NCI-H1105 (cell line): ENCODE measurements at places on chromosomes 7 and 10.

DNA sequence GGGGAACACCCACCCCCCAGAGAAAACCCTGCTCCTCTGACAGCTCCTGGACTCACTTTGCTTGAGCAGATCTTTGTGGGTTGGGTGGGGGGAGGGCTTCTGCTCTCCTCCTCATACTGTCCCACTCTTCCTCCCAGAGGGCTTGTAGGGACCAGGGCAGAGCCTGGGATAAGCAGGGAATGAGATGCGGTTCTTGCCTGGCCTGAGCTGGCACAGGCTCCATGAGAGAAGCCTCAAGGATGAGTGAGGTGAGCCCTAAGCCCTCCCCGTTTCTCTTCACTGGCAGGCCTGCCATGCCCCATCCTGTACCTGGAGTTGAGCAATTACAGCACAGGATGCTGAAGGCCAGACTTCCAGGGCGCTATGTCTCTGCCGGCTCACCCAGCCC lies 134.7 kb downstream of the ADAM12 start:
- DNase-seq: no peak

DNA sequence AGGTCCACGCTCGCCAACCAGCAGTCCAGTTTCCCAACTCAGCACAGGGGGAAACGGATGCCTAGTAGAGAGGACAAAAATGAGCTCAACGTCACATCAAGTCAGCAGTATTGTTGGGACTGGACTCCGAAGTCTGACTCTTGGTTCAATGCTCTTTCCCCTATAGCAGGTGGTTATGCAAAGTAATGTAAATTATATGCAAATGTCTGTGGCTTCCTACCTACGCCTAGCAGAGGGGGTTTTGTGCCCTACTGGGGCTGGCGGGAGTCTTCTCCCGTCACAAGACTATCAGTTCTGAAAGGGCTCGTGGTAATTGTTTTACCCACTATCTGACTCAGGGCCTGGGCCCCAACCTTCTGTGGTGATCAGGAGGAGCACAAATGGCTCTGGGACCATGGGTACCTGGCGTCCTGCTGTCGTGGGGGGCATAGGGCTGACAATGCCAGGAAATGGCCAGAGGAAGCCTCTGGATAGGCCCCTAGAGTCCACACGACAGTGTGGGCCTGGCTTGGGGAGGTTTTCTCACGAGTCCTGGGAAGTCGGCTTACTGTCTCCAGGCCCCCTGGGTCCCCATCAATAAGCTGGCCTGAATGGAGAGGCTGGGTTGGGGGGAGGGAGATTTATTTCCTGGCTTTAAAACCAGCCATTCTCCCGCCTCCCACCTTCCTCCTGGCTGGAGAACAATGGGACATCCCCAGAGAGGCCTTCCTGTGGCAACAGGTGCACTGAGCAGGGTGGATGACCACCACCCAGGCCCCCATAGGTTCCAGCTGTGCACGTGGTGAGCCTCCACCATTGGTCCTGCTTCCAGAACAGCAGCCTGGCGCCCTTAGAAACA lies 41.8 kb downstream of the UNC5B start:
- DNase-seq: no peak

GRCh38 chr7:10560497-10560896 lies 413.2 kb upstream of the PHF14 start:
- no peak for DNase-seq

DNA sequence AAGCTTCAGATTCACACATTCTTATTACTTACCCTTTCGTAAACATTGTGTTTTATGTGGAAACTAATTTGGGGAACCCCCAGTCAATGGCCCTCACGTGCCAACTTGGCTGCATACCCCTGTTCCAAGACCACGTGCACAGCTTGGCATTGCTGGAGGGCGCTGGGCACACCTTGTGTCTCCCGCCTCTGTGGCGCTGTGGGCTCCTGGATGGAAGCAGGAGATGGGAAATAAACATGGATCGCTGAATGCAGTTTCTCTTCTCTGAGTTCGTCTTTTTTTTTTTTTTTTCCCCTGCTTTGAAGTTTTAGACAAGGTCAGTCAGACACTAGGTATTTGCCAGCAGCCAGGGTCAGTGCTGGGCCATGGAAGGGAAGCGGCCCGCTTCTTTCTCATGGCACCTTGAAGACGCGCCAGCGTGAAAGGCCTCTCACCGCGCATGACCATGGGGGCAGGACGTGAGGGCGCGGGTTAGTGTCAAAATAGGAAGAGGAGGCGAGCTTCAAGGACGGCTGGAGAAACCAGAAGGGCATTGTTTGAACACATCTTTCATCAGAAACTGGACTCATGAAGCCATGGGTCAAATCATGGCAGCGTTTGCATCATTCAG lies 27.3 kb downstream of the BNIP3 start:
- DNase-seq: no peak

- DNase-seq: no peak
Observed at GRCh38 chr10:644076-644942, 45.2 kb downstream of the DIP2C start.

DNA sequence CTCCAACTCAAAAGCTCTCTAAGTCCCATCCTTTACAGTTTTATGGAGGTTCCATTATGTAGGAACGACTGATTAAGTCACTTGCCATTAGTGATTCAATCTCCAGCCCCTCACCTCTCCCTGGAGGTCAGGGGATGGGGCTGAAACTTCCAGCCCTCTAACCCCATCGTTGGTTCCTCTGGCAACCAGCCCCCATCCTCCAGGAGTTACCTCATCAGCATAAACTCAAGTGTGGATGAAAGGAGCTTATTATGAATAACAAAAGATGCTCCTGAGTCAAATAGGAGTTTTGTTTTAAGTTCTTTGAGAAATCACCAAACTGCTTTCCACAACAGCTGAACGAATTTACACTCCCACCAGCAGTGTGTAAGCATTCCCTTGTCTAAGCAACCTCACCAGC lies 494.3 kb upstream of the AUTS2 start:
- DNase-seq: no peak

DNA sequence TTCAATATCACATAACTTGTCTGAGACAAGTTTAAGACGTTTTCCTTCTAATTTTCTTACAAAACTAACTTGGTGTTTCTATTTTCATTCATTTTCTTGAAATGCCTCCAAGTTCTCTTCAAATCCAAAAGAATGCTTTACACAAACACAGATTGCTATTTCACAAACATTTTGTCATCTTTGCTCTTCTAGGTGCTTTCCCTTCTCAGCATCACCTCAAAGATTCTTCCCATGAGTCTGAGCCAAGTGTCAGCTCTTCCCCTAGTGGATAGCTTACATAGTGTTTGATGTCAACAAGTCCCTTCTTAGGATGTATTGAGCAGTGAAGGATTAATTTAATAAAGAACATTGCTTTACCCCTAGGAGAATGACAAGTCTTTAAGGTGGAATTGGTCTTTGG lies 38.1 kb upstream of the SEMA3A start:
- no peak for DNase-seq

DNA sequence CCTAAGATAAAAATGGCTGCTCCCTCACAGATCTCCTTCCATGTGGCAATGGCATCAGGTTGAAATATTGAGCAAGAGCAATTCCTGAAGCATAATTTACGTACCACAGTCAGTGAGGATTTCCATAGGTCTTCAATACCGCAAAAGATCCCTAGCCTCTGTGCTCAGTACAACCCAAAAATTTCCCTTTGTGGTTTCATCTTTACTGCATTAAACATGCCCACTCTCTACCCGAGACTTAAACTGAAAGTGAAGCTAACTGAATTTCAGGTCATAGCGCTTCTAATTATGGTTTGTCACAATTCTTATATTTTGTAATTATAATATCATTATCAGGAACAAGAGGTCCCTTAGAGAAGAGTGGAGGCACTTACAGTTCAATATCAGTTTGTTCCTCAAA lies 1071.1 kb downstream of the XPNPEP1 start:
- no peak for DNase-seq

- DNase-seq: no peak
Observed at GRCh38 chr10:58653139-58653538, 140.5 kb downstream of the BICC1 start.

- DNase-seq: no peak
Observed at GRCh38 chr10:6990891-6991290, 410.8 kb upstream of the PRKCQ start.

DNA sequence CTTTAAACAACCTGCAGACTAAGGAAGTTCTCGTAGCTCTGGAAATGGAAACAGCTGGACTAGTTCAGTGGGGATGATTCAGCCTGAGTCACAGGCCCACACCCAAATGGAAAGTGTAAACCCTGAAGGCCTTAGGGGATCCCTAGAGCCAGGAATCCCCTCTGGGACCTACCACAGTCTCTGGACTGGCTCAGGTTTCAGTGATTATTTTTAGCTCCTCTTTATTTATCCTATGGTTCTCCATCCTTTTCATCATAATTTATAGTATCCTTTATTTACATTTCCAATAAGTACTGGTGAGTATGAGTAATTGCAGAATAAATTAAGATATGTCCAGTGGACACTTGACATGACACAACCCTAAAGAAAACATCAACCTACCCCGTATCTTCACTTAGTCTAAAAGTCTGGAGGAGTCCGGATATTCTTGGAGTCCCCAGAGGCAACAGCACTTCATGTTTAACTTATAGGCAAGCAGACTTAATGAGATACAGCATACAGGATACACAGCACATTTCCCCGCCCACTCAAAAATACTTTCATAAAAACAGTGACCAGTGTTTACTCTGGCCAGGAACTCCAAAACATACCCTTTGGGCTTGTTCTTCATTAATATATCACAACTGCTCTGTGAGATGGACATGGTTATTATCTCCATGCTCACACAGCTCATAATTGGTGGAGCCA lies 28.4 kb upstream of the SEMA3E start:
- no peak for DNase-seq

DNA sequence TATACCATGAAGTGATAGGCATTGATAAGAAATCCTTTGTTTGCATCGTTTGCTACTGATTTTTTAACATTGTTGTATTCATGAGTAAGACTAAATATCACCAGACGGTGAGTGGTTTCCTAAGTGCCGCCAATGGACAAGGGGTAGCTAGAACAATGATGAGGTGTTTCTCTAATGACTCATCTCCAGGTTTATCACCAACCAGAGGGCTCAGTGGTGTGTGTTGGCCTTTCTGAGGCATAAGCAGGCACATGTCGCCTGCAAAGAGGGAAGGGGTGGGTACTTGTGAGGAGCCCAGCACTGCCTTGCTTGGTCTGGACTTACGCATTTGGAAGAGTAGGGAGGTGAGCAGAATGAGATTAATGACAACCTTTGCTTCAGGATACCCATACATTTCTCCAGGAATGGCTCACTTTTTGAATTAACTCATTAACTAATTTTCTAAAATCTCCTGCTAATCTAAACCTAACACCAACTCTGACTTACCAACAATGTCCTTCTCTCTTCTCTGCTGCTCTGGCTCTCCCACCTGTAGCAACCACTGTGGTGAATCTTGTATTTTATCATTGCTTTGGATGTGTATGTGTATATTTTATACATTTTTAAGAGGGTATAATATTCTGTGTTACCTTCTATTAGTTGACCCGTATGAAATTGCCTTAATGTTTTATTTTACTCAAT lies 722.6 kb downstream of the GRID1 start:
- DNase-seq: no peak

DNA sequence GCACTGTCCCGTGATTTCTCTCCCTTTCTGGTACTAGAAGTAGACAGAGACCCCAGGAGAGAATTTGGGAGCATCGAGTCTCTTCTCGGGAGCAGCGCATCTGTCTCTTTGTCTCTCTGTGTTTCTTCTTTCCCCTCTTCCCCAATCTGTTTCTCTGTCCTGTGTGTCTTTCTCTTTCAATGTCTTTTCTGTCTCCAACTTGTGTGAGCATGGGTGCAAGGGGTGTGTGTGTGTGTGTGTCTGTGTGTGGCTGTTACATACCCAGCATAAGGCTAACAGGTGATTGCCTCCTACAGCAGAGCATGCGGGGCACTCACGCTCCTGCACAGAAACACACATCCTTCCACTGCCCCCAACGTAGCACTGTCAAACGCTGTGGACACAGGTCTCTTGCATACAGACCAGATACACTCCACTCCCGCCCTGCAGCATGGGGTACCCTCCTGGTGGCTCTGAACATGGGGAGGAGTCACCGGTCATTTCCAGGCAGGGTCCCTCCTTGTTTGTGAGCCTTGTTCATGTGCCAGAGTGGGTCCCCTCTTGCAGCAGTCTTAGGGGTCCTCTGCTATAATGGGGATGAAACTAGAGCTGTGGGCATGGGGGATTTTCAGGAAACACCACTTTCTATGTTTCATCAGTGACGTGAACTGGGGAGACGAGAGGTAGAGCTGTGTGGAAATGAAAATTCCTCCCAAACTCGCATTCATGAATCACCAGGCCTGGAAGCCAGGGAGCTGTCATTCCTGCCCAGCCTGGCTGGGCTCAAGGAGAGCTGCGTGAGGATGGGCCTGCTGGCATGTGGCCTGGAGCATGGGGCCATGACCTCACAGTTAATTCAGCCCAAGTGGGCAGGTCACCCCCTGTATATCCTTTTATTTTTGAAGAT lies 980 bp downstream of the ADAMTS14 start:
- no peak for DNase-seq

DNA sequence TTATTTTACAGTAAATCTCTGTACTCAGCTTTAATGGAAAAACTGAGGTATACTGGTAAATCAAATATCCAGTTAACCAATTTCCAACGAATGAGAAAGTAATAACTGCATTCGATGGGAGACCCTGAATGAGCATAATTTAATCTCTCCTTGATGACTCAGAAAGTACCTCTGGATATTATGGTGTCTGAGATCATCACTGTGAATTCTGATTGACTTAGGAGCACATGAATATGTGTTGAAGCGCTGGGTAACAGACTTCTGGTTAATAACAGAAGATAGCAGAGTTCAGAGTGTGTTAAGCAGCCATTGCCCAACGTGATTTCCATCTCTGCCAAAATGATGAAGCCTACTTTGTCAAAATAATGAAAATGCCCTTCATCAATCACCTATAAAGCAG lies 116.6 kb downstream of the NRP1 start:
- no peak for DNase-seq

- DNase-seq: no peak
Observed at GRCh38 chr7:112138325-112138852, 67.8 kb downstream of the DOCK4 start.

- DNase-seq: no peak
Observed at GRCh38 chr7:27329909-27330308, 87.3 kb downstream of the EVX1 start.

- DNase-seq: no peak
Observed at GRCh38 chr7:151895631-151896031, 18.7 kb upstream of the PRKAG2 start.

GRCh38 chr7:154302380-154302779 lies 250.2 kb downstream of the DPP6 start:
- no peak for DNase-seq

- no peak for DNase-seq
Observed at GRCh38 chr10:6195376-6195775, 7.4 kb upstream of the PFKFB3 start.

- no peak for DNase-seq
Observed at GRCh38 chr10:71761541-71762113, 11.7 kb downstream of the VSIR start.
